Muscle of leg (tissue), 16 donors: ENCODE measurements at places on chromosomes 6 and 20. TPM values are rescaled to one million over a fixed set of nuclear protein-coding genes. Genes with fewer than 3 reads are reported as not detected.

PGC gene
- not detected for total RNA-seq

HSPA1L gene
- 2.3 TPM for total RNA-seq

ID4 gene
- total RNA-seq, result 4.6 TPM

DNA sequence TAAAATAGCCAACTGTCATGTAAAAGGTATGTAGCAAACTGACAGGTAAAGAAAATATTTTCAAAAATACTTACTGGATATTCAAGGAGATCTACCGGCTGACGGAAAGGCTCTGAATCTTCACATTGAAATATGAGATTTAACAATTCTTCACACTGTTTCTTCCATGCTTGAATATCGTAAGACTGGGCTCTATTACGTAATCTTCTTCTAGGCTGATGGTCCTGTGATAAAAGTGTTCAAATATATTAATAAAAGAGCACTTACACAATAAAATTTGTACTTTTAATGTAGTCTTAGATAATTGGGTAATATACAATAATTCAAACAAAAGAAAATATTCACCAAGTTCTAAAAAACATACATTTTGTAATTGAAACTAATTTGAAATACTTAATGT is 87.4 kb downstream of the IRAK1BP1 start:
- H3K36me3 ChIP-seq, result peaks cover 13% of the 10 kb centered on the region
- no peak overlapping the region for H3K27ac ChIP-seq
- no peak overlapping the region for H3K4me3 ChIP-seq

GRCh38 chr6:37068356-37069270 is 63.2 kb downstream of the FGD2 start:
- peak; percentile 56 for DNase-seq
- no peaks in the 10 kb centered on the region for H3K36me3 ChIP-seq
- H3K27ac ChIP-seq, result peak overlapping the region; percentile 56
- H3K27me3 ChIP-seq, result no peaks in the 10 kb centered on the region
- peaks cover 11% of the 10 kb centered on the region for H3K4me1 ChIP-seq

GRCh38 chr6:122798099-122798641 is 9.1 kb downstream of the SMPDL3A start:
- no peaks in the 10 kb centered on the region for H3K4me1 ChIP-seq
- peaks cover 2% of the 10 kb centered on the region for H3K36me3 ChIP-seq
- no peak for DNase-seq
- no peak overlapping the region for H3K4me3 ChIP-seq
- H3K27ac ChIP-seq, result no peak overlapping the region

- no peak overlapping the region for H3K4me3 ChIP-seq
- DNase-seq, result no peak
- no peaks in the 10 kb centered on the region for H3K36me3 ChIP-seq
- peaks cover 47% of the 10 kb centered on the region for H3K27me3 ChIP-seq
- H3K4me1 ChIP-seq, result peaks cover 15% of the 10 kb centered on the region
Measured at GRCh38 chr6:45665859-45666258, 288.1 kb upstream of the SUPT3H start.

- peaks cover 22% of the 10 kb centered on the region for H3K4me1 ChIP-seq
- H3K4me3 ChIP-seq, result peak within 1 kb of the TSS; percentile 49
- no peak within 1 kb of the TSS for H3K27ac ChIP-seq
- no peaks in the 10 kb centered on the region for H3K36me3 ChIP-seq
- peak; percentile 62 for DNase-seq
Measured at GRCh38 chr6:135180542-135181332, at the start of gene MYB. Gene MYB, plus strand, starts transcription at chr6:135181308. Its CDS starts 206 bp downstream, at chr6:135181514.

C6orf58 gene
- 0.09 TPM for total RNA-seq

- DNase-seq, result no peak
- H3K27me3 ChIP-seq, result no peaks in the 10 kb centered on the region
- H3K4me3 ChIP-seq, result no peak overlapping the region
Measured at GRCh38 chr6:63424636-63425035, 104.9 kb upstream of the LGSN start.

GRCh38 chr6:25375125-25375524 is 96.0 kb downstream of the CARMIL1 start:
- no peaks in the 10 kb centered on the region for H3K4me1 ChIP-seq
- H3K27ac ChIP-seq, result no peak overlapping the region
- H3K36me3 ChIP-seq, result no peaks in the 10 kb centered on the region
- no peaks in the 10 kb centered on the region for H3K27me3 ChIP-seq
- H3K4me3 ChIP-seq, result no peak overlapping the region
- DNase-seq, result no peak

RBPJL gene
- not detected for total RNA-seq

NINL gene
- total RNA-seq, result 10.5 TPM

DNA sequence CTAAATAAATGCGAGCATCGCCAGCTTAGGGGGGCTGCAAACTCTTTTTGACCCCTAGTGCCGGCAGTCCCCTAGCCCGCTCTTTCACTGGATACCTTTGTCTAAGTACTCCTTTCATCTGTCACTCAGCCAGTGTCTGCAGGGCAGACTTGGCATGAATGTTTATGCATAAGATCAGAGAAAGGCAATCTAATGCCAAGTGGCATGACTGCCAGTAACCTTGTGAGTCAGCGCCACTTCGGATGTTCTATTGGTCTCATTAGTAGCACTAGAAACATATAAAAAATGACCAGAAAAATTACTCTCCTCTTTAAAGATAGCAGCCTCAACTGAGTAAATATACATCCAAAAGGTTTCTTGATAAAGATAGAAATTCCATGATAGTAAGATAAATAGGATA is 192.2 kb downstream of the TBC1D32 start:
- no peak overlapping the region for H3K4me3 ChIP-seq

- no peaks in the 10 kb centered on the region for H3K4me1 ChIP-seq
- peaks cover 6% of the 10 kb centered on the region for H3K27me3 ChIP-seq
- H3K4me3 ChIP-seq, result no peak overlapping the region
- no peak for DNase-seq
- H3K36me3 ChIP-seq, result peaks cover 32% of the 10 kb centered on the region
- H3K27ac ChIP-seq, result no peak overlapping the region
Measured at GRCh38 chr20:2833761-2834160, 6.7 kb downstream of the PCED1A start.

SLC44A4 gene
- total RNA-seq, result 0.18 TPM

- no peaks in the 10 kb centered on the region for H3K36me3 ChIP-seq
- H3K27me3 ChIP-seq, result no peaks in the 10 kb centered on the region
- H3K4me3 ChIP-seq, result no peak overlapping the region
- no peak for DNase-seq
Measured at GRCh38 chr6:5300206-5300764, 39.0 kb downstream of the FARS2 start.
